ENCODE measurements at places on chromosomes 3 and 15.

DNA sequence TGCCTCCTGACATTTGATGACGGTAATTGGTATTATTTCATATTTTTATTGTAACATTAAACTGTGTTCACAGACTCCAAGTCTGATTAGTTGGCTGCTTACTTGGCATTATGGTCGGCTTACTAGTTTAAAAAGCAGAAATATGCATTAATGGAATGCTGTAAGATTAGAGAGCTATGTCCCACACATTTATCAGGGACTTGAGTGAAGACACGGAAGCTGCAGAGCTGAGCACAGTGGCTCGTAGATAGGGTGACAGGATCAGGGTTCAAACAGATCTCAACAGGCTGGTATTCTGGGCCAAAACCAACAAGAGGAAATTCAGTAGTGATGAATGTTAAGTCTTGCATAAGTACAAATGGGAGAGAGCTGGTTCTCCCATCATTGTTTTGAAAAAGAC is 113.8 kb downstream of the ADAMTSL3 start:
- DNase-seq = no peak

- DNase-seq = no peak
Observed at GRCh38 chr15:31086344-31086743, 15.2 kb downstream of the TRPM1 start.

GRCh38 chr3:10442151-10442795 is 63.1 kb downstream of the ATP2B2 start:
- no peak for DNase-seq

DNA sequence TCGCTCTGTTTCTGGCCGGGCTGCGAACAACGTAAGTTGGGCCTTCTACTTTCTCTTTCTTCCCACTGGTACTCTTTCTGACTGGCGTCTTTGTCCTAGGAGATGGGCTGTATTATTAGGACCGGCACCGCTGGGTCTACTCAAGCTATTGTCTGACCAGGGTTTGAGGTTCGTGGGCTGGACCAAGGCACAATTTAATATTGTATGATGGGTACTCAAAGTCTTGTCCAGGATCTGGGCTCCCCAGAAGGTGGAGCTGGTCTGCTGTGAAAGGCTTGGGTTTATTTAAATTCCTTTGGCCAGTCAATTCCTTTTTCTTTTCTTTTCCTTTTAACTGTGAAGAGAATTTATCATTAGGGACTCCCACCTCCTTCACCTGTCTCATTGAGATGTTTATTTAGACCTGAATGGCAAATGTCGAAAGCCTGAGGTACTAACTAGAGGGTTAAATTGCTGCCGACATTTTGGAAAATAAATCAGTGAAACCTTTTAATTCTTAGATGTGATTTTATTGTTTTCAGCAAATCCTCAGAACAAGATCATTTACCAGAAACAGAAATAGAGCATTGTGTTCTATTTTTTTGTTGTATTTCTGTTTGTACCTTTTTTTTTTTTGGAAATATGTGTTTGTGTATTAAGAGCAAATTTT is 410 bp downstream of the LRRC49 start:
- DNase-seq = no peak

- no peak for DNase-seq
Observed at GRCh38 chr15:93359425-93360131, 270.6 kb upstream of the RGMA start.

GRCh38 chr3:196872316-196872715 is 4.6 kb downstream of the SENP5 start:
- no peak for DNase-seq

DNA sequence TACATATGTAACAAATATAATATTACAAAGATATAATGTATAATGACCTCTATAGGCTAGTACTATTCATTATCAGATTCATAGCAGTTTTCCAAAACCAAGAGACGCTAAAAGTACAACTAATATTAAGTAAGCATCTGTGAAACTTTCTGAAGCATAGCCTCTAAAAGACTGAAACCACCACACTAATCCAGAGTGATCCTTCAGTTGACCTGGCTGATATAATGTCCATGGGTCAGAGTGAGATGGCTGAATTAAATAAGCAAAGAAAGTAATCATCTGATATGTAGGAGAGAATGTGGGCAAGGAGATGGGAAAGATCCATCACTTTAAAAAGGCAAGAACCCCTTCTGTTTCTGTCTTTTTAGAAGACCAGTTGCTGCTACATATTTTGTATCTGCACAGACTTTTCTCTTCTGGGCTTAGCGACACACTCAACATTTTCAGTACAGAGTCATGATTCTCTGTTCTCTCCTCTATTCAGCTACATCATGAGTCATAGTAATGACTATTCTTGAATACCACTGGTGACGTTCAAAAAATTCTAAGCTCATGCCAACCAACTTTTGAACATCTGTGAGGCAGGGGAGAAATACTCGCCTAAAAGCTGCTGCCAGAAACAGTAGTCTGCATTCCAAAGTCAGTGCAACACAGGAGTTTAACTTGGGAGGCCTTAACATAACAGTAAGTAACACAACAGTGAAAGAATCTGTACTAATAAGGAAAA is 149.6 kb downstream of the MAGI1 start:
- no peak for DNase-seq

- DNase-seq = no peak
Observed at GRCh38 chr15:76334438-76335306, 1.9 kb upstream of the ISL2 start.

DNA sequence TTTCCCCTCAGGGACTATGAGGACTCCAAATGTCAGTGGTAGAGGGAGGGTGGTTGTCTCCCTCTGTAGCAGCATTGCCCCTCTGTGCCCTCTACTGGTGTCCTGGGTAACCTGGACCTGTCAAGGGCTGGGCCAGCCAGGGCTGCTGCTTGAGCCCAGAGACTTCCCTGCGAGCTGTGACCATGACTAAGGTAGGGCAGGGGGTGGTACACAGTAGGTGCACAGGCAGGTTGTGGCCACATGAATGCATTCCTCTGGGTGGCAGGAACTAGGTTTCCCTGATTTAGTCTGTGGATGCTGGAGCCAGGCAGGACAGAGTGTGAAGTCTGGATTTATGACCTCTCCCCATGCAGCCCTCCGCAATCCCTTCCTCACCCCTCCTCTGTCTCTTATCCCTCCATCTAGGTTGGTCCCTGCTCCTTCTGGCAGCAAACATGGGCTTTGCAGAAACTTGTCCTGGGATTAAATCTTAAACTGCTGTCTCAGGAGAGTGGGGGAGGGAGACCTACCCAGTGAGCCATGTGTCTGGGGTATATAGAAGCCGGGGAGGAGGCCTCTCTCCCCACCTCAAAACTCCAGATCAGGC is 8.7 kb upstream of the SEMA3F start:
- DNase-seq = no peak

- DNase-seq = no peak
Observed at GRCh38 chr3:32632533-32633265, 52.3 kb upstream of the CNOT10 start.
